Pulmonary artery endothelial cell (primary cell): ENCODE measurements at places on chromosomes 2 and 18. TPM values are rescaled to one million over a fixed set of nuclear protein-coding genes. Genes with fewer than 3 reads are reported as not detected.

The TMEM87B gene
- total RNA-seq, result 30.2 and 42.8 TPM in 2 replicates

- DNase-seq, result no peak
Measured at GRCh38 chr18:23887493-23887892, 127.1 kb upstream of the TTC39C start.

GRCh38 chr2:203813684-203814083 lies 53.9 kb upstream of the CTLA4 start:
- DNase-seq, result no peak

DNA sequence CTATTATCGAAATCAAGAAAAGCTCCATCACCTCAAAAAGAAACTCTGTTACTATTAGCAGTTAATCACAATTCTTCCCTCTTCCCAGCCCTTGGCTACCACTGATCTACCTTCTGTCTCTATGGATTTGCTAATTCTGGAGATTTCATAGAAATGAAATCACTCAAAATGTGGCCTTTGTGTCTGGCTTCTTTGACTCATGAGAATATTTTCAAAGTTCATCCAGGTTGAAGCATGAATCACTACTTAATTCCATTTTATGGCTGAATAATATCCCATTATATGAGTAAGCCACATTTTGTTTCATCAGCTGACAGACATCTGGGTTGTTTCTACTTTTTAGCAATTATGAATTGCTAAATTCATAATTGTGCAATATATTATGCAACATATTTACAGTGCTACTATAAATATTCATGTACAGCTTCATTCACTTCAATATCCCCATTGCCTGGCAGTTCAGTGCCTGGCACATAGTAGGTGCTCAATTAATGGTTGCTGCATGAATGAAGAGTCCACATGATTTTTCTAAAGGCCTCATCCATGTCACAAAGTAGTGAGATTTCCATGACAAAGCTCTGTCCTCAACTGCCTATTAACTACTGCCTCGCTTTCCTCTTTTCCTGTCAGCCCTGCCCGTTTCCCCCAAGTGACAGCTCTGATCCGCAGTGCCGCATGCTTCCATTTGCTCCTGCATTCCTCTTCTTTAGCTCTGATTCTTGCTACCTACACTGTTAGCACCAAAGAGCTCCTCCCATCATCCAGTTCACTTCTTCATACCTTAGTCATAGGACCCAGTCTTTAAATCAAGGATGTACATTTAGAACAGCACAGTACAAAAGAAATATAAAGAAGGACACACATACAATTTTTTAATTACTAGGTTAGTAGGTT lies 32.8 kb downstream of the CCDC93 start:
- no peak for DNase-seq

DNA sequence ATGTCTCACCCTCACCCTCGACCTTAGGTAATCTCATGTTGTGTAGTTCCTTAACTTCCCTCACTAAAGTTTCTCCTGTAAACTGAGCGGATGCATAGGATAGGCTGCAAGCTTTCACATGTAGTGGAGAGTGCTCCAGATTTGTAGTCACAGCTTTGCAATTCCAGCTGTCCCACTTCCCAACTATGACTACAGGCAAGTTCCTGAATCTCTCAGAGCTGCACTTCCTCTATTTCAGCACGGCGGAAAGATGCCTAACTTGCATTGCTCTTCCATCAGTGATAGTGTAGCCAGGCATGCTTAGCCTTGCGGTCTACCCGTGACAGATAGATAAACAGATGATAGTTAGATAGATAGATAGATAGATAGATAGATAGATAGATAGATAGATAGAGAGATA lies 183.1 kb upstream of the CCDC68 start:
- DNase-seq, result no peak

GRCh38 chr2:623130-623922 lies 53.9 kb downstream of the TMEM18 start:
- no peak for DNase-seq

DNA sequence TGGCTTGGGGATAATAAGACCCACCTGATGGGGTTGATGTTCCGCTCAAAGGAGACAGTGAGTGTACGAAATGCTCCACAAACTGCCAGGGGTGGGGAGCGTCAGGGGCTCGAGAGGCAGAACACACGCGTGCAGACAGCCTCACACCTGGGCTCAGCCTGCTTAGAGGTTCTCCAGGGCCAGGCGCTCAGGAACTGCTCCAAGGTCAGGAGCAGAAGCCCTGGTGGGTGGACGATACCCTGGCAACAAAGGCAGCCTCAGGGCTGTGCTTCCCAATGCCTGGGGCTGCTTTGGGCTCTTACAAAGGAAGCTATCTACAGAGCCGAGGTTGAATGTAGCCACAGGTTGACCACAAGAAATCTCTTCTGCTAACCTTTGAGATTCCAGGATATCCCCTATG lies 114.4 kb downstream of the CLIP4 start:
- no peak for DNase-seq

GRCh38 chr2:47488870-47489584 lies 86.1 kb downstream of the MSH2 start:
- DNase-seq, result peak; percentile 17

DNA sequence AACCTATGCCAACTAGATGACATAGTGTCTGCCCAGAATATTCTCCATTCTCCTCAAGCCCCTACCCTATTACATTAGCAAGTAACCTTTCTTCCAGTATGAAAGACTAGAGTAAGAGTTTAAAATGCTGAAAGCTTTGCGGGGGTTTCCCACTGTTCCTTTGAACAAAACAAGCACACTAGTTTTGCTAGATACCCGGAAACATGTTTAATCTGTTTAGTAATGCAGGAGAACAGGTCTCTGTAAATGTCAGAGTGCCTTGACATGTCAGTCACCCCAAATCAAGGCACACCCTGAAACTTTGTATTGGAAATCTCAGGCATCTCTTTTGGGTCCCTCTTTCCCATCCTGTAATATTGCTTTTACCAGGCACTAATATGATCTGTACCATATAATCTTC lies 11.6 kb downstream of the GALNT5 start:
- DNase-seq, result no peak

The CTAGE1 gene
- not detected in 2 replicates for total RNA-seq

The CD8B2 gene
- total RNA-seq, result not detected in 2 replicates

The ARHGAP28 gene
- total RNA-seq, result 0.39 and 4.4 TPM in 2 replicates

The MC4R gene
- total RNA-seq, result not detected in 2 replicates

DNA sequence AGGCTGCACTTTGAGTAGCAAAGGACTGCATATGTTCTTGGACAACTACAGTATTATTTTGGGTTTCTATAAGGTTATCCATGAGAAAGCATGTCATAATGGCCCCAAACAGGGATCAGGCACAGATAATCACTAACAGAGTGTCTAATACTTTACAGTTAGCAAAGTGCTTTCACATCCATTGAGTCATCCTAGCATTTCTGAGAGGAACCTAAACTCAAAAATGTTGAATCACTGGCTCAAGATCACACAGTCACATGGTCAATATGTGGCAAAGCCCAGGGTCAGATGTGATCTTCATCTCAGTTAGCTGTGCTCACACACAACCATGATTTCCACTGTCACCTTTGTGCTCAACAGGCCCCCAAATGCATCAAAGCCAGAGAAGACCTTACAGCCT lies 156.1 kb upstream of the VRK2 start:
- no peak for DNase-seq

- DNase-seq, result no peak
Measured at GRCh38 chr2:156436497-156437085, 412 bp downstream of the GPD2 start.

DNA sequence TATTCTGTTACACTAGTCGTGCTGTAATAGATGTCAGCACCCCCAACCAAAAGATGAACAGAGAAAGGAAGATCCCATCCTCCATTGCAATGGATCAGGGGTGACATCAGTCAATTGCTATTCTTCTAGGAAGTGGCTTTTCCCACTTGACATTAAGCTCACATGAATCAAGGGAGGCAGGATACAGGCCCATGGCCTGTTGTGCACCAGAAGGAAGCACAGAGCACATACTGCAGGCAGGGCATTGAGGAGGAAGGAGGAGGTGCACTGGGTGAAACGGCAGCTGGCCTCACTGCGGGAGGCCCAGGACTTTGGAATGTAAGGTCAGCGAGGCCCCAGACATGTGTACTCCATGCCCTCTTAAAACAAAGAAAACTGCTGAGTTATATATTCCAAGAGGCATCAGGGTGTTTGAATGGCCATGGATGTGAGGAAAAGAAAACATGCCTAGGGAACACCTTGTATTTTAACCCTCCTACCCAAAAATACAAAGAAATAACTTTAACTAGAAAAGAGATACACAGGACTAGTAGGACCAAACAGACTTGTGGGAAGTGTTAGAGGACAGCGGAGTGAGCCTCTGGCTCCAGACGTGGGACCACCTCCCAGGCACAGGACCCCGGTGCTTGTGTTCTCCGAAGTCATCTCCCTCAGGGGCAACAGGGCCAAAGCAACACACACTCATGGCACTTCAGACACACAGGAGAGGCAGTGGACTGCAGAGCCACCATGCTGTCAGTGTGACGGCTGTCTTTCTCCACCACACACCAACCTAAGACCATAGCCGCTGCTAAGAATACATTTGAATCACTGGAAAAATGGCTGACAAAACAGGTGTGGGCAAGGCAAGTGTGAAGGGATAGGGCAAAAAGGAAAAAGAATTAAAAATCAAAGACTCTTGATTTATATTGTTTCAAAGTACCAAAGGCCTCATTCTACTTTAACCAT lies 51.4 kb upstream of the RIOK3 start:
- DNase-seq, result peak; percentile 98

GRCh38 chr2:67851016-67851415 lies 211.8 kb downstream of the C1D start:
- no peak for DNase-seq

DNA sequence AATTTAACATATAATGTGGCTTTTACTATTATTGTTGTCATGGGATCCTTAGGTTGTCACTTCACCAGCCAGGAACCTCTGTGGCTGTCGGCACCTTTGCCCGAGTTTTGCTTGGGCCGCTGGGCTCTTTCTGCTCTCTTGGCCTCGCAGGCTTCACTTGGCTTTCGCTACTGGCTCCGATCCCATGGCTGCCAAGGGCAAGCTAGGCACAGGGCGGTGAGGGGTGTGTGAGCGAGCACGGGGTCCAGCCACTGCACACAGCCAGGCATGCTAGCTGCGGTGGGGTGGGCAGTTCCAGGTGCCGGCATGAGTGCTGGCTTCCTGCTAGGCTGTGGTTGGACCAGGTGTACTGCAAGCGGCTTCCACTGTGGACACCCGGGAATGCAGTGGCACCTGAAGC lies 23.4 kb upstream of the RAPGEF4 start:
- no peak for DNase-seq

DNA sequence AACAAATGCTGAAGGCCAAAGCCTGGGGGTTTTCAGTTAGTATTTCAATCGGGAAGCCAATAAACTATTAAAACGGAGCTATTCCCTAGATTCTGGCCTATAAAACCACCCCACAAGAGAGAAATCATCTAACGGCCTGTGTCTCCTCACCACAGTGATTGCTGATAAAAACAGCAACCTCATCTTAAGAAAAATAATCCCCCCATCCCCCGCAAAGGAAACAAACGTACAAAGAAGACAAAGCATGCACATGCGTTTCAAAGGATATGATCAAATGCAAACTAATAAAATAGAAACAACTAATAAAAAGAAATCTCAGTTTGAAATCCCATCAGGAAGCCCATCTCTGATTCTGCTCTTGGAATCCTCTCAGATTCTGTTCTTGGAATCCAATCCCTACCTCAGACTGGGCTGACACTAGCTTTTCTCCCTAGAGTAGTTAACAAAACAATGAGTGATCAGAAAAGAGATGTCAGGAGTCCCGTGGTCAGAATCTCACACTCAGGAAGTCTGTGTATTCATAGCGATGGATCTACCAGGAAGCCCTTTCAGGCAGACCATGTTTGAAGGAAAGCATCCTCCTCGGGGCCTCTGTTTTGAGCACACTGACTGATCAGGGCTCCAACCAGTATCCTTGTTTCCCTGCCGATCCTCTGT lies 150.7 kb downstream of the THADA start:
- no peak for DNase-seq

The IL37 gene
- total RNA-seq, result not detected in 2 replicates

The GALR1 gene
- total RNA-seq, result not detected in 2 replicates

DNA sequence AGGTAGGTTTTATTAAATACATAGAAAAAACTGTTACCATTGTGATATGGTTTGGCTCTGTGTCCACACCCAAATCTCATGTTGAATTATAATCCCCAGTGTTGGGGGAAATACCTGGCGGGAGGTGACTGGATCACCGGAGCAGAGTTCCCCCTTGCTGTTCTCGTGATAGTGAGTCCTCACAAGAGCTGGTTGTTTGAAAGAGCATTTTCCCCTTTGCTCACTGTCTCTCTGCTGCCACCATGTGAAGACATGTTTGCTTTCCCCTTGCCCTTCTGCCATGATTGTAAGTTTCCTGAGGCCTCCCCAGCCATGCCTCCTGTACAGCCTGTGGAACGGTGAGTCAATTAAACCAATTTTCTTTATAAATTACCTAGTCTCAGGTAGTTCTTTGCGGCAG lies 352.7 kb upstream of the SLC39A10 start:
- no peak for DNase-seq

DNA sequence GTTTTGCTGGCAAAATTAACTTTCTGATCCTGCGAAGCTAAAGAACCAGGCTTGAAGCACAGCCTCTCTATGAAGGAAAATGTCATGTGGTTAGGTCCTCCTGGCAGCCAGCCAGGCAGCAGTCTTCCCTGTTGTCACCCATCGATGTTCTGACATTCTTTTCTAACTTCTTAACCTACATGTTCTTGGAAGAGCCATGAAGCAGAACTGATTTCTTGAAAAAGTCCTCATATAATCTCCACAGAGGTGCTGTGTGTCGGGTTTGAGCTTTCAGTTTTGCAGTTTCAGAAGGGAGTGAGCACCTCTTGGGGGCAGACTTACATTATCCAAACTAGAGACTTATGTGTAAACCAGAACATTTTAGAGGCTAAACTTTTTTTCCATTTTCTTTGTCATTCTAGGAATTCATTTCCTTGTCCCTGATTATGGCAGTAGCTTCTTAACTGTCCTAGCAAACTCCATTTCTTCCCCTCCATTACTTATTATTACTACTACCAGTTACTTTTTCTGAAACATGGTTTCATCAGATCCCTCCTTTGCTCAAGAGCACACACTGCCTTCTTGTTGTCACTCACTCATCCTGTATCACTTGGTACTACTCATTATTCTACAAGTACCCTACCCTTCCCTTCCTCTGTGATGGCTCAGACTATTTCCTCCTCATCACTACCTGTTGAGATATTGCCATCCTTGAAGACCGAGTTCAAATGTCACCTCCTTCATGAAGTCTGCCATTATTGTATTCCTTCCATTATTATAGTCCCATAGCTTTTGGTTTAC lies 31.1 kb downstream of the DOK1 start:
- no peak for DNase-seq

DNA sequence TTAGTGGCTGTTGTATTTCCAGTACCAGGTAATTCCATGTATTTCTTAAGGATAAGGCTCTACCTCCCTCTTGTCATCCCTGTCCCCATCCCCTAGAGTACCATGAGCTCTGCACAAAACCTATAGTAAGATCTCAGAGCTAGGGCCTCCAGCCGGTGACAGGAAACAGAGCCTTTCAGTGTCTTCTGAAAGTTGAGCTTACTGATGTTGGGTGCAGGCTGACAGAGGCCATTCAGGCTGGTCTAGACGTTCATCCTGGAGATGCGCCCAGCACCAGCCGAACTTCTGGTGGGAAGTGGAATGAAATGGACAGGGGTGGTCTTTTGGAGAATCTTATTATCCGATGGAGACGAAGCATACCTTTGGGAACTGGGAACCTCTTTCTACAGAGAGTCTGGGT lies 16.7 kb upstream of the LYPD6B start:
- DNase-seq, result no peak

The CXCR4 gene
- 30.5 and 126 TPM in 2 replicates for total RNA-seq

GRCh38 chr2:97970293-97971060 lies 25.3 kb downstream of the TMEM131 start:
- no peak for DNase-seq

GRCh38 chr2:113078350-113078839 lies 10.6 kb downstream of the IL1F10 start:
- peak; percentile 22 for DNase-seq

The CXCR1 gene
- not detected in 2 replicates for total RNA-seq

The SAG gene
- 0.07 TPM in 1 of 2 replicates, not detected in the other for total RNA-seq

The SLC9A2 gene
- total RNA-seq, result 0.04 TPM in 1 of 2 replicates, not detected in the other
